ENCODE measurements at places on chromosomes 7 and 10.

GRCh38 chr10:22491480-22491879 is 146.2 kb downstream of the SPAG6 start:
- no peak for DNase-seq

GRCh38 chr7:143387156-143387975 is 6.2 kb downstream of the ZYX start:
- no peak for DNase-seq

GRCh38 chr10:86259901-86260562 is 106.6 kb downstream of the GRID1 start:
- peak; percentile 4 for DNase-seq

DNA sequence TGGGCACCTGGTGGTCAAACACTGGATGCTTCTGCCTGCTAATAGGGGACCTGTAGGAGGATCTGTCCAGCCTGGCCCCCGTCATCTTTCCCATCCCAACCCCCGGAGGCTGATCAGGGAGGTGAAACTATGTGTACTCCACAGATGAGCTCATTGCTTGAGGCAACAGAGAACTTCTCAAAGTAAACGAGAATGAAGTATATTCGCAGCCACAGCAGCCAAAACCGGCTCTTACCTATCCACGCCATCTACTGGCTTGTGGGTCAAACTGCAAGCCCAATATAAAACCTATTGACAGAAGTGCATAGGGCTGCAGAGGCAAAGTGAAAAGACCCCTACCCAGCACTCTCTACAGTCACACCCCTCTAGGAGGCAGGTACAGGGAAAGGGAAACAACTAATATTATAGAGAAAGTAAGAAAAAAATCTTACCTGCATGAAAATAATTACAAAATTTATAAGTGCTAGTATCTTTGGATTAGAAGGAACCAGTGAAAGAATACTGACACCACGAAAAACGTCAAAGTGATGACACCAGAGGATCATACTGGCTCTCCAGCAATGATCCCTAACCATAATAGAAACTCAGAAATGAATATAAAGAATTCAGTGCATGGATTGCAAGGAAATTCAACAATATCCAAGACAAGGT is 973.5 kb downstream of the ANKRD7 start:
- DNase-seq = no peak

DNA sequence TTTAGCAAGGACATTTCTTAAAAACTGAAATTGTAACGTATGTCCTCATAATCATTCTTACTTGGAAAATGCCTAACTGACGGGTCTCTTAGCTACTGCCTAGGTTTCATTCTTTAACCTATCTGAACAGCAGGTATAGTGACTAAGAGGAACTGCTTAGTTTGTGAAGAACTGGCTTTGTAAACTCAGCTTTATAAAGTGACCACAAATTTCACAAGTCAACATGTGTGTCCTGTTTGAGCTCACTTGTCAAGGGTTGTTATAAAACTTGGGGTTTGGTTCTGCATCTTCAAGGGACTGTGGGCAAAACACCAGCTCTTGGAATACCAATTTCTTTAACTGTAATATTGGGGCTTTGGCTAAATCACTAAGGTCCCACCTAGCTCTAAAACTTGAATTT is 32.2 kb downstream of the MRPS33 start:
- DNase-seq = no peak

GRCh38 chr7:44114586-44115310 is 8.6 kb downstream of the POLD2 start:
- DNase-seq = no peak

DNA sequence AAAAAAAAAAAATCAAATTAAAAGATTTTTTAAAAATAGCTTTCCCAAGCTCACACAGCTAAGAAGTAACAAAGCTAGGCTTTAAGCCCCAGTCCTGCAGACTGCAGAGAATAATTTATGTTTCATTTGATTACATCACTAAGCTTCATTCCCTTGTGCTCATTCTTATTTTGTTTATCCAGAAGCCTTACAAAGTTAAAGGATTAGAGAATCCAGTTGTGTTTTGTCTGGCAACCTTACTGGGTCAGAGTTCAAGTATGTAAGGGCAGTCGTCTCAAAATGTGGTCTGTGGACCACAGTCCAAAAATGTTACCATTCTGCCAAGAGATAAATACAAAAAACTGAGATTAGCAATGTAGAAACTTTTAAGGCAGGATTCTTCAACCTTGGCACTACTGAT is 32.1 kb upstream of the EZH2 start:
- DNase-seq = no peak

DNA sequence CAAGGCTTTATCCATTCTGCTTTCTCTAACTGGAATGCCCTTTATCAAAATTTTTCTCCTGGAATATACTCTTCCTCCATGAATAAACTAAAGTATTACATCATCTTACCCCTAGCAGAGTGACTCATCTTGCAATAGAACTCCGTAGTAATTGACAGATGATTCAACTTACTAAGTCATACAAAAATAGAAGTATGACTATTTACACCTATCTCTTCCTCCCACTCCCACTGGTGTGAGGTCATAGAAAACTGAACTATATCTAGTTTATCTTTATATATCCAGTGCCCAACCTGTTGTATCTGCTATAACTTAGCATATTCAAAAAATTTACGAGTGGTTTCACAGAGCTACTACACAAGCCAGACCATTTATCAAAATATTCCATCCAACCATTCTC is 26.1 kb downstream of the ABCB1 start:
- DNase-seq = no peak

GRCh38 chr10:30737931-30738391 is 108.4 kb upstream of the LYZL2 start:
- peak; percentile 43 for DNase-seq

GRCh38 chr7:21945454-21946221 is at the start of gene CDCA7L:
Gene CDCA7L (minus strand): TSS chr7:21945899. CDS start chr7:21945804, 95 bp downstream.
- peak; percentile 81 for DNase-seq

DNA sequence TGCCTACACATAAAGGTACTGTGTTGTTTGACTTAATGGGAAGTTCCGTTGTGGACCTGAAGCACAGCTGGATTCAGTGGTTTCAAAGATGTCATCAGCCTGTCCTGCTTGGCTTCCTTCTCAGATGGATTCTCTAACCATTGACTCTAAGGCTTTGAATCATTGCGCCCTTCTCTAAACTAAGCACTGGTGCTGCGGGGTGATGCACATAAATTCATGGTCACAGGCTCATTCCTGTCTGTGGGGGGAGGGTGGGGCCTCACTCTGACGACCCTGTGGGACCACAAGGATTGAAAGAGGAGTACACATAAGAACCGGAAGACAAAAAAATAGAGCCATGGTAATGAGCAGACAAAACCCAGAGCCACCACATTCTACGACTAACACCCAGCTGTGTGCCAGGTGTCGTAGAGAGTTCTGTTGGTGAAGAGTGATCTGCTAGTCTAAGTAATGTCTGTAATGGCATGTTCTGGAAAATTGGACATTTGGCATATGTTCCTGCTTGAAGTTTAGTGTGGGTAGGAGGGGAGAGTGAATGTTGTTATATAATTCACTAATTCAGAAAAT is 97.3 kb upstream of the YAE1 start:
- no peak for DNase-seq

- no peak for DNase-seq
Observed at GRCh38 chr7:112896026-112896601, 105.9 kb upstream of the TMEM168 start.

DNA sequence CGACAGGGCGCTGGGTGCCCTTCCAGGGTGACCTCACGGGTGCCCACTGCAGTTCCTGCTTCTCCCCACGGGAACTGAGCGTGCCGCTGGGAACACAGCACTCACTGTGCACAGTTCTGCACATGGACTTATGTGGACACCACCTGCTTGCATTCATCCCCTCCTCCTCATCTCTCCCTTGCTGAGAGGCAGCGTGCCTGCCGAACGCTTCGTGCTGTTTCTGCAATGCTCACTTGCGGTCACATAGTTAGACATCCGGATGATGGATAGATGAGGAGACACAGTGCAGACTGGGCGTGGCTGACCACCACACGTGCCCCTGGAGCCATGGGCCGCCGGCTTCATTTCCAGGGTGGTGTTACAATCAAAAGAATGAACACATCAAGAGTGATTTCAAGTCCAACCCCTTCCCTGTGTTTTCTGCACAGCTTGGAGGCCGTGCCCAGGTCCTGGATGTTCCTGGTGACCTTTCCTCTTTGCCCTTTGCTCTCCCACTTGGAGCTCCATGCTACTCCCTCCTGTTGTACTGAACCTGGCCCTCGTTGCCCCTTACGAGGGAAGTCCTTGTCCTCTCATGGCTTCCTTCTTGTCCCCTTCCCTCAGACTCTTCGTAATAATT is 119.4 kb downstream of the VIPR2 start:
- DNase-seq = peak; percentile 44

DNA sequence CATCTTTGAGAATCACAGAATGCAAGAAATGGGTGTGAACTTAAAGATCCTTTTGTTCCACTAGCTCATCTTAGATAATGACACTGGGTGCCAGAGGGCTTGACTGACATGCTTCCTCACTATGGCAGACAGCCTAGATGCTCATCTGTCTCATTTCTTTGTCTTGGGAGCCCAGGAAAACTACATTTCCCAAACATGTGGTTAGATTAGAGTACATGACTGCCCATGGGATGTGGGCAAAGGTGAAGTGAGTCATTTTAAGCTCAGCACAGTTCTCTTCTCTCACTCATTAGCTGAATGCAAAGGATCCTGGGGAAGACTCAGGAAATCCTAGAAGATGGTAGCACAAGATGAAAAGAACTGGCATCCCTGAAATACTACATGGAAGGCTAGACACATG is 32.5 kb upstream of the TBX20 start:
- DNase-seq = no peak

Data from sciatic nerve (tissue), 2 donors.